ENCODE measurements at places on chromosomes 6 and 20. TPM values are rescaled to one million over a fixed set of nuclear protein-coding genes. Genes with fewer than 3 reads are reported as not detected.

NEURL2 gene
- 3.7 TPM for total RNA-seq

OTOR gene
- not detected for total RNA-seq

SIRPB2 gene
- total RNA-seq = 0.09 TPM

PRDM13 gene
- total RNA-seq = not detected

BCKDHB gene
- total RNA-seq = 12.5 TPM

ASIP gene
- not detected for total RNA-seq

TPD52L1 gene
- total RNA-seq = 1.9 TPM

MMS22L gene
- 5.5 TPM for total RNA-seq

PNPLA1 gene
- not detected for total RNA-seq

ULBP2 gene
- 2.1 TPM for total RNA-seq

CFAP206 gene
- total RNA-seq = under 0.01 TPM

ANKRD66 gene
- not detected for total RNA-seq

SIM1 gene
- total RNA-seq = under 0.01 TPM

BANF2 gene
- not detected for total RNA-seq

BEND6 gene
- under 0.01 TPM for total RNA-seq

HUS1B gene
- total RNA-seq = 0.69 TPM

SENP6 gene
- 58.9 TPM for total RNA-seq

All from dermis lymphatic vessel endothelial cell (primary cell).